ENCODE measurements at places on chromosomes 2 and 18. TPM values are rescaled to one million over a fixed set of nuclear protein-coding genes. Genes with fewer than 3 reads are reported as not detected.

DNA sequence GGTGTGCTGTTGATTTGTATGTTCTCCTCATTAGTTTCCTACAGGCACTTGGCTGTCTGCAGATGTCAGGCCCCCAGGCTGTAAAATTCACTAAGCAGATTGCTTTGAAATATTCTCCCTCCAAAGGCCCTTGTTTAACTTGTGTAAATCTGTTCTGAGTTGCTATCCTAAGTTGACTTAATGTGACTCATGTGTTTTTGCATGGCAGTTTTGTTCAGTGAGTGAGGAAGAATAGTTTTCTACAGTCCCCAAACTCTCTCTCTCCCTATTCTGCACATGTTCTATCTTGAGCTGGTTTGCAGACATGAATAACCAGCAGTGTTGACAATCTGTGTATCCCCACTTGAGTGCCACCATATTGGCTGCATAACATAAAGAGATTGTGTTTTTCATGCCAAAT, 1005.4 kb upstream of the DDX18 start:
- no peak for DNase-seq

Gene GKN2
- total RNA-seq: not detected

Gene CMPK2
- total RNA-seq: 6.7 TPM

DNA sequence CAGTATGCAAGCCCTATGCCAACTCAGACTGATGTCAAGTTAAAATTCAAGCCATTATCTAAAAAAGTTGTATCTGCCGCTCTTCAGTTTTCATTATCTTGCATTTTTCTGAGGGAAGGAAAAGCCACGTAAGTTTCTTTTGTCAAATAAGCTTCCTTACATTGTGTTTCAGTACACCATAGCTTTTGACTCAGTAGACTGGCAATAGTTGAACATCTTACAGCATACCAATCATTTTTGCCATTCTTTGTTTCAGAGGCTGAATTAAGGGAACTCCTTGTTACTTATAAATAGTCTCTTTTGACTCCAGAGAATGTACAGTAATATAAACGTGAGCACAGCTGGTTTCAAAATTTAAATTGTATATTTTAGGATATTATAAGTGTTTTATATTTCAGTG, 120.6 kb downstream of the EHBP1 start:
- no peak for DNase-seq

Gene GPR75
- total RNA-seq: not detected

Gene ORC2
- total RNA-seq: 53.3 TPM

GRCh38 chr2:192267484-192267883, 72.8 kb upstream of the TMEFF2 start:
- DNase-seq: no peak

DNA sequence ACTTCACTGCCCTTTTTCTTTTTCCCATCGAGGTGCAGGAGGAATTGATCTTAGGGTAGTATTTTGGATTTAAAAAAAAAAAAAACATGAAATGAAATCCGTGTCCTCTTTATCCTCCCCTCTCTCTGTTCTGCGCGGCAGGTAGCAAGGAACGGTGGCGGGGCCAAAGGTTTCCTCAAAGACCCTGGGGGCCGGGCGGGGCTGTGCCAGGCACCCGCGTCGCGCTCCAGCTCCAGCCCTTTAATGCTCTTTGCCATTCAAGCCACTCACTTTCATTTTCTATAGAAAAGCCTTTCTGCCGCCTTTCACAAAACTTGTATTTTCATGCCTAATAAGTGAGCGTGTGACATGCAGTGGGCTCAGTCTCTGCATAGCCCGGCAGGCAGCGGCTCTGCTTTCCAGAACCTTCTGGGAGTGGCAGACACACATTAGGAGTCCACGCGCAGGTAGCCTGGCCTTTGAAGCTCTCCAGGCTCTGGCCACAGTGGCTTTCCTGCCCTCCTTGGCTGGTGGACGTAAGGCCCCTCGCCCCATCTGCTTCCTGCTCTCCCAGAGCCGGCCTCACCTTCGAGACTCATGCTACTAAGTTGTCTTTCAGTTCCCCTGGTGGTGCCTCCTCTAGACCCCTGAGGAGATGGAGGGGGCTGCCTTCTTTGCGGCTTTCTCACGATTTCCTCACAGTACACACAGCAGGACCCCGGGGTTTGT, 41.7 kb downstream of the AGAP1 start:
- DNase-seq: no peak

Gene MAPRE3
- 49.6 TPM for total RNA-seq

Gene TMEM163
- not detected for total RNA-seq
